ENCODE measurements at places on chromosomes 5 and 9.

DNA sequence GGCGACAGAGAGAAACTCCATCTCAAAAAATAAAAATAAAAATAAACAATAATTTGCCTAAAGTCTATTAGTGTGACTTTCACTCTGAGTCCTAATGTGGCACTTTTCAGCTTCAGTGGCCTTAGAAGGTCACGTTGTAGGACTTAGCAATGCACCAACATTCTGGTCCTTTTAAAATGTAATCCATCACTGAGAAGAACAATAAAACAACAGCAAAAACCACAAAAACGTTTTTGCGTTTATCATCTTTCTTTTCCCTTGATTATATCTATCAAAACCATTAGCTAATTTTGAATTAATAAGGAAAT lies 190.1 kb upstream of the ZNF608 start:
- DNase-seq = no peak

GRCh38 chr5:170059221-170059620 lies 46.5 kb upstream of the FOXI1 start:
- DNase-seq = no peak

GRCh38 chr9:114037249-114037648 lies 40.9 kb downstream of the AMBP start:
- no peak for DNase-seq

DNA sequence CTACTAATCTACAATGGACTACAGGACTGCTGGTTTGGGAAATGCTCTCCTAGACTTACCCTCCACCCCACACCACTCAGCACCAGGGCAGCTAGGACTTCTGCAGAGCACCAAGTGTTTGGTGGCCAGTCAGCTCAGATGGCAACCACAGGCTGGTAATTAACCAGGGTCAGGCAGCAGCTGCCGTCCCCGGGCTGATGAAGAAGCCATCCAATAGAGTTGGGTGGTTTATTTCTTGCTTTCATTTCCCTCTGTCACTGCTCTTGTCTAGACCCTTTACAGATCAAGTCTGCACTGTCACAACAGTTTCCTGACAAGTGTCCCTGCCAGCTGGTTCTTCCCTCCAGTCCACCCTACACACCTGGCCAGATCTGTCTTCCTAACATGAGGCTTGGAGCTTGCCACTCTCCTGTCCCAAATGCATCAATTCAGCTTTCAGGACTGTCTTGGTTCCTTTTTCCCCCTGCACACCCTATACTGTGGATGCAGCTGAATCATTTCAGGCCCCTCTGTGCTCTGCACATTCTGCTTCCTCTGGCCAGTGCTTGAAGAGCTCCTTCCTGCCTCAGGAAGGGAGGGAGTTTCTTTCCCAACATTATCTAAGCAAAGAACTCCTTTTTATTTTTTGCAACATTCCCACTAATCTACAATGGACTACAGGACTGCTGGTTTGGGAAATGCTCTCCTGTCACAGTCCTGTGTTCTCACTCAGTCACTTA lies 30.2 kb upstream of the HSPA9 start:
- no peak for DNase-seq

GRCh38 chr5:54347221-54347865 lies 37.0 kb upstream of the ARL15 start:
- no peak for DNase-seq

DNA sequence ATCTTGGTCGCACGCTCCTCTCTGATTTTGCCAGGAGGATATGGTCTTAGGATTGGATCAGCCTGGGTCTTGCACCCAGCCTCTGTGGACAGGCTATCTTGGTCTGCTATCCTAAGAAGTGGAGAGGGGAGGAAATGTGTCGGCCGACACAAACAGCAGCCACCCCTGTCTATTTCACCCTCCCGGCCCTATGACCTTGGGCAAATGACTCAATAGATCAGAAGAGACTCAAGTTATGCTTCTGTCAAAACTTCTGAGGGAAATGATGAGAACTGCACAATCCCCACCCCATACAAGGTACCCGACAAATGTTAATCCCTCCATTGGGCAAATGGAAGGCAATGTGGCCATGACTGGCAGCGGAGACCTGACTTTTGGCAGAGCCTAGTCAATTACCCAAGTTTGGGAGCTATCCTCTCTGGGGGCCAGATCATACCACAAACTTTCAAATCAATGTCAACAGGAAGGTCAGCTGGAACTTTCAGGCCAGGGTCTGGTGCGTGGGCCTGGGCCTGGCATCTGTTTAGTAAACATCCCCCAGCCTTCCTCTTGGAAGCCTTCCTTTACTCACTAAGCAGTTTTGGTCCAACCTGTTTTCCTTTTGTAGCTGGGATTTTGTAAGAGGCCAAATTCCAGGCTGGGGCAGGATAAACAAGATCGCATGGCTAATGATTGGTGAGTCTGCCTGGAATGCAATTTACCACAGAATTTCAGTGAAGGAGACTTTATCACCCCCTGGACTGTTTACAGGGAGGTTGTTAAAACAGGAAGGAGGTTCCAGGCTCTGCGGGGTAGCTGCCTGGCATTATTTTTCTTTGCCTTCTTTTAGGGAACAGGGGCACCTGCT lies 64.2 kb upstream of the CPEB4 start:
- no peak for DNase-seq

DNA sequence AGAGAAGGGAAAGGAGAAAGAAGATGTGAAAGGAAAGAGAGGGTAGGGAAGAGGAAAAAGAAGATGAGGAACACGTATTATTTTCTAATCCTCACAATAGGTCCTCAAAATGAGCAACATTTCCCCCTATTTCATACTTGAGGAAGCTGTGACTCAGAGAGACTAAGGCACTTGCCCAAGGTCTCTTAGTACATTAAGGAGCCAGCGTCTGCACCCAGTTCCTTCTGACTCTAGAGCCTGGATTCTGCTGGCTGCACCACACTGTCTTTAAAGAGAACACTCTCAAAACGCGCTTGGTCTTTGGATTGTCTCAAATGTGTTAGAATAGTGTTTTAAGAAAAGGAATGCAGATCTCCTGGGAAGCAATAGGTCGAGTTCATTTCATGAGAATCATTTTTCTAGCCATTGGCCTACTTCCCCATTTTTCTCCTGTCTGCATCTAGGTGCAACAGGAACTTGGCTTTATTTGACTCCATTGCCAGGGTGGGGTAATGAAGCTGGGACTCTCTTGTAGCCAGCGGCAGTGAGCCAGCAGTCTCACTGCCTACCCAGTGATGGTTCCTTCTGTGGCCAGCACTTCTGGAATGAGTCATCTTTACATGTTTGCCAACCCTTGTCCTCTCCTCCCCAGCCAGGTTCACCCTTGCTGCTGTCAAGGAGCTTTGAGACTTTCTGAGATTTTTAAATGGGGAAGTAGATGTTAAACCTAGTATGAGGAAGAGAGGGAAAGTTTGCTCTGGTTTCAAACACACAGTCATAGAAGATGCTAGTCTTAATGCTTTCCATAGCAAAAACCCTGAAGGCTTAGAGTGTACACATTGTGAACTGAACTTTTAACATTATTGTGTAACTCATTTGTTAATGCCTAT lies 82.7 kb downstream of the DOCK8 start:
- DNase-seq = no peak

- no peak for DNase-seq
Observed at GRCh38 chr9:138099803-138100598, 222.4 kb downstream of the CACNA1B start.

- no peak for DNase-seq
Observed at GRCh38 chr5:150918613-150919012, 13.8 kb upstream of the ZNF300 start.

GRCh38 chr5:61493973-61494372 lies 161.9 kb downstream of the ZSWIM6 start:
- DNase-seq = peak; percentile 27

DNA sequence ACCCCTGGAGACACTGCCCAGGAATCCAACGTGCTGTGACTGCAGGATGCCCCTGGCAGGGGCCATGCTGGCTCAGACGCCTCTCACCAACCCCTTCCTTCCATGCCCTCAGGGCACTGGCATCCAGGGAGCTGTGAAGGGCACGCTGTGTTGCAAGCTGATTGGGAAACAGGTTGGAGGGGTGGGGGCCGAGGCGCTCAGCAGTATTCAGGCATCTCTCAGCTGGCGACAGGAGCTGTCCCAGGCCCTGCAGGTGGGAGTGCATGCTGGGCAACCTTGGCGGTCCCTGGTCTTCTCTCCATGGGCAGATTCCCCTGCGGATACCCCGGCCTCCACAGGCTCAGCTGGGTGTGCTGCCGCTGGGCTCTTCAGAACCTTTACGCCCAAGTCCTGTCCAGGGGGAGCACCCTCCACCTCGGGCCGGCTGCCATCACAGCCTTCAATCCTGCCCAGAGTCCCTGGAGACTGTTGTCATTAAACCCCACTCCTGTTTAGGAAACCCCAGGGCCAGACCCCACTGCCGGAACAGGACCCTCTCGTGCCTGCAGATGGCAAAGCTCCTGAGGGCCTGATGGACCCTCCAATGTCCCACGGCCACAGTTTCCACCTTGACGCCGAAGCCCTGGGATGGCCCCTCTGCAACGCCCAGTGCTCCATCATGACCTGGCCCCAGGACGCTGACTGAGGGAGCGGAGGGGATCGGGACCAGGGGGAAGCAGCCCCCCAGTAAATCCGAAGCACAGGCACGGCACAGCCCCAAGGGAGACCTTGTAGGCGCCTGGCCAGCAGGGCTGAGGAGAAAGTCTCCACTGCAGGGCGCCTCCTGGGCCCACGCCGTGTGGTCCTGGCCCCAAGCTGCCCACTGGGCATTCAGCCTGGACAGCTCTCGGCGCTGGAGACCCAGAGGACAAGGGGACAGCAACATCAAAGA lies 9.3 kb downstream of the TPPP start:
- no peak for DNase-seq

DNA sequence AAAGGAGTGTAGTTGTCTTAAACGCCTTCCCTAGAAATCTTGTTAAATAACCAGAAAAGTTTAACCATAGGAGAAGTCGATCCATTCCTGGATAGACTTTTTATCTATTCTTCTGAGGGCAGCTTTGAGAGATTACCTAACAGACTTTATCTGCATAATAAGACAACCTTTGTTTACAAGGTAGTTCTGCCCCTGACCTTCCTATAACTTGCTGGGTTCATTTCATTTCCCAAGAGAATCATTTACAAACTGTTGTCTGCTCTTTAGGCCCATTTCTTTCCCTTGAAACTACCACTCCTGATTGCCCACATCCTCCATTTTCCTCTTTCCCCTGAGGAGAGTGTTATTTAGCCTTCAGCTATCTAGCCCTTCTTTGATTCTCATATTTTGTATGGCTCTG lies 65.9 kb upstream of the VPS13A start:
- DNase-seq = no peak

DNA sequence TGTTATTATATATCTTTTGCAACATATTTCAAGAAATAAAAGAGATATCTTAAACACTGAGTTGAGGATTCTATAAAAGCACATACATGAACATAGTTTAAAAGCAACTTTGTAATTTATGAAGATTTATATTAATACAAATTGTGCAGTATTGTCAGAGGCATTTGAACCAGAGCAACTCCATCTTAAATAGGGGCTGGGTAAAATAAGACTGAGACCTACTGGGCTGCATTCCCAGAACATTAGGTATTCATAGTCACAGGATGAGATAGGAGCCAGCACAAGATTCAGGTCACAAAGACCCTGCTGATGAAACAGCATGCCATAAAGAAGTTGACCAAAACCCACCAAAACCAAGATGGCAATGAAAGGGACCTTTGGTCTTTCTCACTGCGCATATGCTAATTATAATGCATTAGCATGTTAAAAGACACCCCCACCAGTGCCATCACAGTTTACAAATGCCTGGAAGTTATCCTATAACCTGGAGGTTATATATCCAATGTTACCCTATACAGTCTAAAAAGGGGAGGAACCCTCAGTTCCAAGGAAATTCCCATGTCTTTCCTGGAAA lies 320.2 kb downstream of the FAM170A start:
- DNase-seq = no peak

GRCh38 chr5:122719991-122720746 lies 54.7 kb upstream of the SNX2 start:
- DNase-seq = no peak

- DNase-seq = no peak
Observed at GRCh38 chr5:173178369-173178910, 34.1 kb downstream of the BNIP1 start.

GRCh38 chr5:174612686-174613085 lies 111.7 kb upstream of the MSX2 start:
- DNase-seq = no peak

DNA sequence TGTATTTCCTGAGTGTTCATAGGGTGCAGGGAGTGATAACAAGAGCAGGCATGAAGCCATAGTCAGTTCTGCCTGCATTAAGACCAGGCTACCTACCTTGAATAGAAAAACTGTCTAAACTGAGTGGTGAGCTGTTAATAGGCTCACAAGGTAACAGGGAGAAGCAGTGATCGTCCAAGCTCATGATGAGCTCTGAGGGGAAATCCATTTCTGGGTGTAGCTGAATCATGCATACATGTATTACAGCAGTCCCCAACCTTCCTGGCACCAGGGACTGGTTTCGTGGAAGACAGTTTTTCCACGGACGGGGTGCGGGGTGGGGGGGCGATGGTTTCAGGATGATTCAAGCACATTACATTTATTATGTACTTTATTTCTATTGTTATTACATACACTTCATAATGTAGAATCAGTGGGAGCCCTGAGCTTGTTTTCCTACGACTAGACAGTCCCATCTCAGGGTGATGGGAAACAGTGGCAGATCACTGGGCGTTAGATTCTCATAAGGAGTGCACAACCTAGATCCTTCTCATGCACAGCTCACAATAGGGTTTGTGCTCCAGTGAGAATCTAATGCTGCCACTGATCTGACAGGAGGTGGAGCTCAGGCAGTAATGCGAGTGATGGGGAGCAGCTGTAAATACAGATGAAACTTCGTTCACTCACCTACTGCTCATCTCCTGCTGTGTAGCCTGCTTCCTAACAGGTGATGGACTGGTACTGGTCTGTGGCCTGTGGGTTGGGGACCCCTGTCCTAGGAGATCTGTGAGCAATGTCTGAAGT lies 100.0 kb upstream of the IL6ST start:
- DNase-seq = no peak
